Dorsolateral prefrontal cortex (tissue), 122 donors: ENCODE measurements at places on chromosomes 5 and 9.

DNA sequence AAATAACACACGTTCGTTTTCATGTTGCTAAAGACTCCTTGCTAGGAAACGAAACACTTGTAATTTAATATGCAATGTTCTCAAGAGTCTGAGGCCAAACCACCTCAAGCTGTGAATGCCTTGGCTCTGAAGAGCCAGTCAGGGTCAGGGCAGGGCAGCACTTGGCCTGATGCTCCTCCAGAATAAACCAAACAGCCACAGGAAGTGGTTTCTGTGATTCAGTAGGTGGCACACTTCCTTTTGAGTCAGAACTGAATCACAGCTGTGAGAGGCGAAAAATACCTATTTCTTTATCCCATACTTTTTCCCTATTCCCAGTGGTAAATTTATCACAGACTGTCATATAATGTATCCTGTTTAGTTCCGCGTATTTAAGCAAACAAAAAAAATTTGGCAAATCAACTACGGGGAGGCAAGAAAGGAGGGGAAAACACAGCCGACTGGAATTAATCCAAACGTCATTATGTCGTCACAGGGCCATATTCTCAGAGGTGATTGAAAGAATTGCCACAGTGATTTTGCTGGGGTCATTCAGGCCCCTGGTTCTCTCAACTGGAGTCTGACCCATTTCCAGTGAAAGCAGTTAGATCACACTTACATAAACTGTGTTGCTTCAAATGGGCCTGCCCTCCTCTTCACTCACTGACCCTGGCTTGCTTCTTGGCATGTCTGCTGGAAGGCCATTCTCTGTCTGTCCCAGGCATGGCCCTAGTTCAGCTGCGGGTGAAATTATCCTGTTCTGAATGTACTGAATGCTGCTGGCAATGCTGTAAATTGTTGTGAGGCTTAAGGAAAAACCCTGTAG, 71.2 kb downstream of the ARRDC3 start:
- DNase-seq = no peak

DNA sequence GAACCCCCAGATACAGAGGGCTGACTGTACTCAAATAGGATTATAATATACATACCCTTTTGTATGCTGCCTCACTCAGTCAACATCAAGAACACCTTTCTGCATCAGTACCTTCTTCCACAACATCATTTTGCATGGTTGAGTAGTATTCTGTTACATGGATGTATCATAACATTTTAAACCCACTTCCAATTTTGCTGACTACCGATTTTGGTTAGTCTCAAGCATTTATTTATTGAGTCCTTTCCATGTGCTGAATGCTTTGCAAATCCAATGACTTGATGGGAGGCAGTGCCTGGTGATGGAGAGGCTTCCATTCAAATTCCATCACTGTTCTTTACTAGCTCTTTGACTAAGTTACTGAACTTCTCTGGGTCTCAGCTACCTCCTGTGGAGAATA, 182.0 kb upstream of the KLF4 start:
- DNase-seq = no peak

- DNase-seq = no peak
These were observed 43.6 kb downstream of the ROPN1L start for GRCh38 chr5:10485142-10485795.

DNA sequence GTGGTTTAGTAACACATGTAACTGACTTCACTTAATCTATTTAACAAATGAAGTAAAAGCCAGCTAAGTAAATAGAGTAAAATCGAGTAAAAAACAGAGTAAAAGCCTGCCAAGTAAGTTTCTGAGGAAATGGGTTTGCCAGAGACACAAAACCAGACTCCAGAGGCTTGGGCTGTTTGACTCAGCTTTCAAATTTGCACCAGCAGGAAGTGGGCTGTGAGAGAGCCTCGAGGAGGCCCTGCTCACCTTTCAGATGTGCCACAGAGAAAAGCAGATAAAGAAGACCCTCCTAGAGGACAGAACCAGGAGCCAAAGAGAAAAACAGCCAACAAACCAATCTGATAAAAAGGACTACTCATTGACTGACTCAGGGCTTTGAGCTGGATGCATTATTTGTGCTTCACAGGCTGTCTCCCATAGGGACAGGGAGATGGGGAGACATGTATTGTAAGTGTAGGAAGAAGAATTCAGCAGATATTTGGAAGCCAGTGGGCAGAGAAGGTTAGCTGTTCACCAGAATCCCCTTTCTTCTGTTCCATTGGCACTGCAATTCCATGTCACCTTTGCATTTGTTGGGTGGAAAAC, 14.4 kb upstream of the AMACR start:
- DNase-seq = no peak

DNA sequence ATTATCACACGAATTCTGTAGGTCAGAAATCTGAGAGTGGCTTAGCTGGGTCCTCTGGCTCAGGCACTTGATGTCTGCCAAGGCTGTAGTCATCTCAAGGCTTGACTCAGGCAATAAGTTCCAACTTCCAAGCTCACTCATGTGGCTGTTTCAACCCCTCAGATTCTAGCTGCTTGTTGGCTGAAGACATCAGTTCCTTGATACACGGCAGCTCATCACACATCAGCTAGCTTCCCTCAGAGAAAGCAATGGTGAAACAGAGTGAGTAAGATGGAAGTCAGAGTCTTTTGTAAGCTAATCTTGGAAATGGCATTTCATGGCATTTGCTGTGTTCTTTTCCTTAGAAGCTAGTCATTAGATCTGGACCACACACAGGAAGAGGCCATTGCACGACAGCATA, 204.2 kb upstream of the PTGER4 start:
- no peak for DNase-seq

GRCh38 chr5:131541762-131542161, 93.3 kb downstream of the RAPGEF6 start:
- DNase-seq = no peak

GRCh38 chr9:115391168-115391825, 273.3 kb upstream of the TNC start:
- DNase-seq = no peak

DNA sequence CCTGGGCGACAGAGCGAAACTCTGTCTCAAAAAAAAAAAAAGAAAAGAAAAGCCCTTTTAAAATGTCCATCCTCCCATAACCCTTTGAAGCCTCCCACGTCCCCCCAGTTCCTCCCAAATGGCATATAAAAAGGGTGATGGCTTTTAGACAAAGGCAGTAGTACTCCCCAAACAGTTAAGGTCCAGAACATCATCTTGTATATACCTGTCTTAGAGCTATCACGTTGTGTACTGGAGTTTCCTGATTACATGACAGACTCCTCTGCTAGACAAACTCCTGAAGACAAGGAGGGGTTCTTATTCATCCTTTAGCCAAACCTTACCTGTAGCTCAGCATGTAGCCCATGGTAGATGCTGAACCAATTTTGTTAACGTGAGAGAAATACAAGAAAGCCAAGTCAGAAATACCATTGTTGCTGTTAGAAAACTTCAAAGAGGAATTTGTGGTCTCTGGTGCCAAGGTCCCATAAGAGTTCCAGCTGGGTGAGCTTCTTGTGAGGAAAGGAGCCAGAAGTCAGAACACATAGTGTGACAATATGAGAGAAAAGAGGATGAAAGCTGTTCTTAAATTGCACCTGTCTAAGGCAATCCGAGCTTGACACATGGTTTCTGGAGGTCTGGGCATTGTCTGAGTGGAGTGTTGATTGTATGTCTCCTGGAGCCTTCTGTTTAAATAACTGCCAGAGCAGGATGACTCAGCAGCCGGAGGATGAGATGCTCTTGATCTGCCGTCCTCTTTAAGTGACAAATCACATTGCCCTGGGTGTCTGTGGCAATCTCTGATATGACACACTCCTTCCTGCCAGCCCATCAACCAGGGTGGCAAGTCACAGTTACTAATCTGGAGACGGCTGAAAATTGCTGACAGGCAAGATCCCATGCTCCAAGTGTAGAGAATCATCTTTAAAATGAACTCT, 69.1 kb downstream of the ARRDC3 start:
- DNase-seq = no peak

DNA sequence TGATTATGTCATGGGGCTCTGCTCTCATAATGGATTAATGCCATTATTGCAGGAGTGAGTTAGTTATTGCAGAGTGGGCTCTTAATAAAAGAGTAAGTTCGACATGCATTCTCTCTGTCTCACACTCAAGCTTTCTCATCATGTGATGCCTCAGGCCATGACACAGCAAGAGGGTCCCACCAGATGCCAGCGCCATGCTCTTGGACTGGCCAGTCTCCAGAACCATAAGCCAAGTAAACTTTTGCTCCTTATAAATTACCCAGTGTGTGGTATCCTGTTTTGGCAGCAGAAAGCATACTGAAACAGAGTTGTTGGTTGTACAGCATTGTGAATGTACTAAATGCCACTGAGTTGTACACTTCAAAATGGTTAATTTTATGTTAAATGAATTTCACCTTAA, 138.1 kb downstream of the MYO10 start:
- DNase-seq = no peak

DNA sequence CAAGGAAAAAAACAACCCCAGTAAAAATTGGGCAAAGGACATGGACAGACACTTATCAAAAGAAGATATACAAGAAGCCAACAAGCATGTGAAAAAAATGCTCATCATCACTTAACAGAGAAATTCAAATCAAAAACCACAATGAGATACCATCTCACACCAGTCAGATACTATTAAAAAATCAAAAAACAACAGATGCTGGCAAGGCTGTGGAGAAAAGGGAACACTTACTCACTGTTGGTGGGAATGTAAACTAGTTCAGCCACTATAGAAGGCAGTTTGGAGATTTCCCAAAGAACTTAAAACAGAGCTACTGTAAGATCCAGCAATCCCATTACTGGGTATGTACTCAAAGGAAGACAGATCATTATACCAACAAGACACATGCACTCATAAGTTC, 157.4 kb downstream of the EDIL3 start:
- no peak for DNase-seq

GRCh38 chr9:6495466-6495865, 82.5 kb downstream of the UHRF2 start:
- no peak for DNase-seq

DNA sequence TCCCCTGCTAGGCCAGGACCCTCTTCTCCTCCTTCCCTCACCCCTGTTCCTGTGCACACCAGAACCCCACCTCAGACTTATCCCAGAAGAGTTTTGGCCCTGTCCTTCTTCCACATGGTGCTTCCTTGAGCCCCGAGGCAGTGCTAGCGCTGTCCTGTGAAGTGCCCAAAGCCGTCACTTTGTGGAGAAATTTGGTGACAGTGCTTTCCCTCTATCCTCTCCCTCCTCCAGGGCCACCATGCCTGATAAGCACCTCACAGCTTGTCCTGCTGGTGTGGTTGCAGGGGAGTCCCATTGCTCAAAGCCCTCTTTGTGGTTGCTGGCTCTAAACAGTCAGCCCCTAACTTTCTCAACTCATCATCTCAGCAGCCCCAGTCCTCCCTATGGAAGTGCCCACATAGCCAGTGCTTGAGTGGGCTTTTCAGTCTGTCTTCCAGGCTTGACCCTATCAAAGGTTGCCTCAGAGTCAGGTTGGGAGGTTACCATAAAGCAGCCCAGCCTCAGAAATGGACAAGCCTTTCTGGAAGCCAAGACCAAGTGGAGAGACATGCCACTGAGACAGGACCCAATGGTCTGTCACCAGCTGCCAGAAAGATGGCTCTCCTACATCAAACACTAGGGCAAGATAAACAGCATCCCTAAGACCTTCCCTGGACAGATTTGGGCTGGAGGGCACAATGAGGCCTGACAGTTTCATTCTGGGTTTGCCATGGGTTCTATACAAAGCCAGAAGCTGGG, 18.0 kb downstream of the IGIP start:
- no peak for DNase-seq

GRCh38 chr9:74281674-74282073, 215.5 kb upstream of the RORB start:
- DNase-seq = no peak

DNA sequence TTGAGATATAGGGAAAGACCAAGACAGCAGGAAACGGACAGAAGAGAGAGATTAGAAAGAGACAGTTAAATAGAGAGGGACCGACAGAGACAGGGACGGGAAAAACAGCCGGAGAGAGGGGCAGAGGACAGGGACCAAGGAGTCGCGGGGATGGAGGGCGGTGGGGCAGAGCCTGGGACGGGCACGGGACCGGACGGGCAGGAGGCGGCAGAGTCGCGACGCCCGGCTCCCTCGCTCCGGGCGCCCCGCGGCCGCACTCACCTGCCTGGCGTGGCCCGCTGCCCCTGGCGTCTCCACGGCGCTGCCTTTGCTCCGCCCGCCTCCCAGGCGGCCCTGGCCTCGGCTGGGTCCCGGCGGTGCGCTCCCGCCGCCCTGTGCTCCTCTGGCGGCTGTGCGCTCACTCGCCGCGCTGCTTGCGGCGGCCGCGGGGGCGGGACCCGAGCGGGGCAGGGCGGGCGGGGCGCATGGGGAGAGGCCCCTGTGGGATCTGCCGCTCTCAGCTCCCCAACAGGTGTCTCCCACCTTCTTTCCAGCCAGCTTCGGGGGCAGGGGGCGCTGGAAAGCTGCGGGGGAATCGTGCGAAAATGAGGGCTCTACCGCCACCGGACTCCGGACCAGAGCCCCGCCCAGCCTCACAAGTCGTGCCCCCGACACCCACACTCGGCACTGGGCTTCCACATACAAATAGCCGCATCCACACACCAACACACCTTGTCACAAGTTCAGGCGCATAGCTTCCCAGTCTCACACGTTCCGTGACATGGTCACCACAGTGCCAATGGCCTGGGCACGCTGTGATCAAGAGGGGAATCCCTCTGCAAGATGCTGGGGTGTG, at the start of gene ARID3C:
ARID3C (minus strand) TSS at position 411 of the 835 bp plus-strand sequence. CDS start 1,052 bp downstream, outside the sequence.
- DNase-seq = no peak

DNA sequence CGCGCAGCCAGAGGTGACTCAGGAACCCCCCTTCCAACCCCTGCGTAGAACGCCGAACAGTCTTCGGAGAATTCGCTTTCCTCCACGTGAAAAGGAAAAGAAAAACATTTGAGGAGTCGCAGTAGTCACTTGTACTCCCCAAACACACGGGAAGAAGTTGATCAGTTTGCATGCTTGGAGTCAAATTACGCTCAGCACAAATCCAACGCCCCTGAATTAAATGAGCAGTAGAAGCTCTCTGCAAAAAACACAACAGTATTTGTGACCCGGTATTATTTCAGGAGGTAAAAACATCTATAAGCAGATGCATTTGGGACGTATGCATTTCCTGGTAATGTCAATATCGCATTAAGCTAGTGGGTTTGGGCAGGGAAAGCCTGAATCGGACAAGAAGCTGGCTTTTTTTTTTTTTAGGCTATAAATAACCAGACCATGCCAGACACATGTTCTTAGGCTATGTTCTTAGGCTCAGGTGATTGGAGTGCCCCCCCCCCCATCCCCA, 854 bp upstream of the ARL15 start:
- no peak for DNase-seq

- peak; percentile 89 for DNase-seq
These were observed 208.4 kb downstream of the MEF2C start for GRCh38 chr5:88674356-88675167.

DNA sequence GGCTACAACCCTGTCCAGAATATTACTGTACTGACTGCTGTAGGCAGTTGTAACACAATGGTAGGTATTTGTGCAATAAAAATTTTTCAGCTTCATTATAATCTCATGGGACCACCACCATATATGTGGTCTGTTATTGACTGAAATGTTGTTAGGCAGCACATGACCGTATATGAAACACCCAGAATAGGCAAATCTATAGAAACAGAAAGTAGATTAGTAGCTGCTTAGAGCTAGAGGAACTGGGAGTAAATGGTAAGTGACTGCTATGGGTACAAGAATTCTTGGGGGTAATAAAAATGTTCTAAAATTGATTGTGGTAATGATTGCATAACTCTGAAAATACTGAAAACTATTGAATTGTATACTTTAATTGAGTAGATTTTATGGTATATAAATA, 185.7 kb downstream of the ESM1 start:
- DNase-seq = no peak

- no peak for DNase-seq
These were observed 391.2 kb downstream of the RAB3C start for GRCh38 chr5:58974083-58974482.
